Activated CD8-positive, alpha-beta memory T cell treated with anti-CD3 and anti-CD28 coated beads for 1 hour (primary cell): ENCODE measurements at places on chromosomes 1 and 21.

DNA sequence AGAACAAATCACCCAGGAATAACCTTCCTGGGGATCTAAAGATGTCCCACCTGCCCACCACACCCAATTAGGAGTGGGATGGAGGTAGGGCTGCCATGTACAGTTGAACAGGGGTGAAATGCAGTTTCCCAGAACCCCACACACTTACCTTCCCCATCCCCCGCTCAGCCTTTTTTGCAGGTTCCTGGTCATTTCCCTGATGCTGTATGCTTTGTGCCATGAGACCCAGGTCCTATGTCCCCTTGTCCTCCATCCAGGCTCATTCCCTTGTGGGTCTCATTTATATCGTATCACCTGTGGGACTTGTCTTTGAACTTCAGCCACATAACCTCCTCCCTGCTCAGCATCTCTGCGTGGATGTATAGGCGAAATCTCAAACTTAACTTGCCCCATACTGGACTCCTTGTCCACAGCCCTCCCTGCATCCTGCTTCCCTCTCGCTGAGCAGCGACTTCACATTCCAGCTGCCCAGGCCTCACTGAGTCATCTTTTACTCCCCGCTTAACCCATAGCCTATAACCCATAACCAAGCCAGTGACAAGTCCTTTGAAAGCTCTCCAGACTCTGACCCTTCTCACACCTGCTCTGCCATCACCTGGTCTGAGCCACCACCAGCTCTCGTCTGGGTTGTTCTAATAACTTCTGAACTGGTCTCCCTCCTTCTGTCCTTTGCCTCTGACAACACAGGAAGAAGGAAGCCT is 4.7 kb downstream of the LDLRAD2 start:
- no peak for DNase-seq

DNA sequence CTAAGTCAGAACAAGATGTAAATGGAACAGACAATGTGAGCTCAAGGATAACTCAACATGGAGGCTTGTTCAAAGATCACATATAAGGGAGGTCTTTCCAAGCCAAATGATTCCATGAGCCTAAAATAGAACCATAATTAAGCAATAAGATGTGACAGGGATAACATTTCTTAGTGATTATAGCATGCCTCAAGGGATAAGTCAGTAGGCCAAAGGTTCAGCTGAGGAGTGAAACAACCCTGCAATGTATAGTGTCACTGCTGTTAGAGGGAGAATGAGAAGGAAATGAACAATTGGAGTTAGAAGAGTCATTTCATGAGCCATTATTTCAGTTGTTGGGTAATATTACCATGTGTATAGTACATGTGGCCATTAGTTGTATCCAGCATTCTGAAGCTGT is 25.0 kb downstream of the GORAB start:
- DNase-seq = no peak

GRCh38 chr1:157517016-157517415 is 35.3 kb downstream of the FCRL5 start:
- no peak for DNase-seq

- DNase-seq = no peak
These were observed 6.8 kb downstream of the GPR161 start for GRCh38 chr1:168129933-168130332.
